ENCODE measurements at places on chromosomes 1 and 21.

DNA sequence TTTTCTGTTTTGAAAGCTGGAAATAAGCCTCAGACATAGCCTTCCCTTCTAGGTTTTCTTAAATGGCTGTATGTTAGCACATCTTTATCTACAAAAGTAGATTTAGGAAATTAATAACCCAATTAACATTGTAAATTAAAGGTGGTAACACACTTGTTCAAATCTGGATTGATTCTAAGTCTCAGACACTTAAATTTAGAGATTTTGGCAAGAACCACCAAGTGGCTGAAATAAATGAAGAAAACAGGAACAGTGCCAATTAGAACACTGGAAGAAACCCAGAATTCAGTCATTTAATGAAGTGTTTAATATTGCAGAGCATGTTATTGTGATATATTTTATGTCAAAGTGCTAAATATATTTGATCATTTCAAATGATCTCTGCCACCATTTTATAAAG, 628.2 kb downstream of the USP25 start:
- DNase-seq: no peak

- no peak for DNase-seq
These were observed 56.5 kb upstream of the ZNF326 start for GRCh38 chr1:89938171-89939055.

- no peak for DNase-seq
These were observed 616.0 kb downstream of the USP25 start for GRCh38 chr21:16345757-16346156.

DNA sequence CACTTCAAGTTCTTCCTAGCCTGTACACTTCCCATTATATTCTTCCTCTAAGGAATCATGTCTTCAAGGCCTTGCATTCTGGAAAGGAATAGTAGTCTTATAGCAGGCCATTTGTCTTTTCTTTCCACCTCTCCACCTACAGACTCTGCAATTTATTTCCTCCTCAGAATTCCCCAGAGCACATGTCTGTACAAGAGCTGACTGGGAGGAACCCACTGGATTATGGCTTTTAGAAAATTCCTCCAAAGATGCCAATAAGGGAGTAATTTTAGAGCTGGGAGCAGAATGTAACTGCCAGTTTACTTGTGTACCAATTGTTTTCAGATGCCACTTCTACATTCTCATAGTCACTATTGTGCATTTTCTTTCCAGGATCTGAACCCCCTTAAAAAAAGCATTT, 3.4 kb upstream of the PSMG1 start:
- no peak for DNase-seq

DNA sequence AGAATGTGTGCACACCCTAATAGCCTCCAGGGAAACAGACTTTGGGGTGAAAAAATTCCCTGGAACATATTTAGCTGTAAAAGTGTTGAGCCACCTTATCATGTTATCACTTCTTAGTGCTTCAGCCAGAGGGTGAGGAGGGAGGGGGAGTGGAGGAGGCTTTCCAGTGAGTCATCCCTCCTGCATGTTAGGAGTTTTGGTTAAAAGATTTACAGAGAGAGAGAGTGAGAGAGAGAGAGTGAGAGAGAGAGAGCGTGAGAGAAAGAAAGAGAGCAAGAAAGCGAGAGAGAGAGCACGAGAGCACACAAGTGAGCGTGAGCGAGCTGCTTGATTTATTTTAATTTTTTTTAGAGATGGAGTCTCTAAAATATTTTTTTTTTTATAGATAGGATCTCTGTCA, 13.5 kb upstream of the CACNA1E start:
- DNase-seq: no peak

DNA sequence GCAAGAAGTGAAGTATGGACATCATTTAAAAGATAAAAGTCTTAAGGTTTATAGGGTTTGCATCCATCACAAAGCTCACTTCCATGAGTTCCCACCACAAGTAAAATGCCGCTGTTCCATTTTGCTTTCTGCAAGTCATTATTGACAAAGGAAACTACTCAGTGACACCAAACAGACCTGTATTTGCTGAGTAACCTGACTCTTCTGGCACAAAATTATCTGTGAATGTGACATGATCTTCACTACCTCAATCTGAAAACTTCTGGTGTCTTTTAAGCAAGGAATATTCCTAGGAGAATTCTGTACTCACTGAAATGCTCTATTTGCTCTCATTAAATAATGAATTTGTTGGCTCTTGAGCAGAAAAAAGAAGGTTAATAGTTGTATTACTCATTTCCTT, 1077.4 kb upstream of the ADGRL4 start:
- no peak for DNase-seq

- DNase-seq: no peak
These were observed 97.6 kb downstream of the NAV1 start for GRCh38 chr1:201636510-201636971.

GRCh38 chr1:55472115-55472514, 257.0 kb upstream of the USP24 start:
- no peak for DNase-seq

GRCh38 chr1:64505944-64506655, 36.2 kb downstream of the CACHD1 start:
- DNase-seq: peak; percentile 95

GRCh38 chr1:182430263-182431068, 19.5 kb upstream of the RGSL1 start:
- DNase-seq: no peak

DNA sequence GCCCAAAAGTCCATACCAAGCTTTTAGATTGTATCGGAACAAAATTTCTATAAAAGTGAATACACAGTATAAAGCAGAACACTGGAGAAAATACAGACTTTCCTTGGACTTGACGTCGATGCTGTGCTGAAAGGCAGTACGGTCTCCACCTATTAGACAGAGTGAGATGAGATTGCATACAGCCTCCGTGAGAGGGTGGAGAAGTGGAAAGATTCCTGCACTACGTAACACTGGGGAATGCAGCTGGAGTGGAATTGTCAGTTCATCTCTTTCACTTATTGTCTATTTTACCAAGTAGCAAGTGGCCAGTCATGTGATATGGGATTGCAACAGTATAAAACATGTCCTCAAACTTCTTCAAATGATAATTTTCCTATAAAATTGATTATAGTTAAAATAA, 209.5 kb downstream of the ZP4 start:
- DNase-seq: no peak

- no peak for DNase-seq
These were observed 81.5 kb downstream of the SCMH1 start for GRCh38 chr1:41160498-41161110.

GRCh38 chr1:161196521-161197451, 2.1 kb downstream of the ADAMTS4 start:
- DNase-seq: no peak

- DNase-seq: no peak
These were observed 18.5 kb downstream of the WASF2 start for GRCh38 chr1:27471477-27471876.

GRCh38 chr1:27863538-27863915, 8.8 kb upstream of the THEMIS2 start:
- DNase-seq: no peak

- DNase-seq: no peak
These were observed 45.3 kb downstream of the DIP2A start for GRCh38 chr21:46503922-46504550.

Measured in NCI-H1105 treated with DMSO at 0.1 percent for 48 hours (cell line).